ENCODE measurements at places on chromosomes 4 and X. TPM values are rescaled to one million over a fixed set of nuclear protein-coding genes. Genes with fewer than 3 reads are reported as not detected.

- DNase-seq, result no peak
Observed at GRCh38 chr4:125266901-125267604, 47.7 kb upstream of the FAT4 start.

- no peak for DNase-seq
Observed at GRCh38 chr4:147285751-147286150, 195.1 kb upstream of the EDNRA start.

DNA sequence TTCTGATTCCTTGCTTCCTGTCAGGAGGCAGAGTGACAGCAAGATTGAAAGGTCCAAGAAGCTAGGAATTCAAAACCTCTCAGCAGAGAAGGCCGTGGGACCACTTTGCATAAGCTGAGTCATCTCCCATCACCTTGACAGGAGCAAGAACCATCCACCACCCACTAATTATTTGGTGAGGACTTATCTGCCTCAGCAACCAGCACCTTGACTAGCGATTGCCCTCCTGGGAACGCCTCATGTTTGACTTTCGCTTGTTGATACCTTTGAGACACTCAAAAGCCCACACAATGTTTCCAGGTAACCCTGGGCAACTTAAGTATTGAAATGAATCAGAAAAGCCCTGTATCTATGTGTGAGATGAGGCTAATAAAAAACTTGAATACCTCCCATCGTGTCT, 233.5 kb upstream of the GYPA start:
- no peak for DNase-seq

DNA sequence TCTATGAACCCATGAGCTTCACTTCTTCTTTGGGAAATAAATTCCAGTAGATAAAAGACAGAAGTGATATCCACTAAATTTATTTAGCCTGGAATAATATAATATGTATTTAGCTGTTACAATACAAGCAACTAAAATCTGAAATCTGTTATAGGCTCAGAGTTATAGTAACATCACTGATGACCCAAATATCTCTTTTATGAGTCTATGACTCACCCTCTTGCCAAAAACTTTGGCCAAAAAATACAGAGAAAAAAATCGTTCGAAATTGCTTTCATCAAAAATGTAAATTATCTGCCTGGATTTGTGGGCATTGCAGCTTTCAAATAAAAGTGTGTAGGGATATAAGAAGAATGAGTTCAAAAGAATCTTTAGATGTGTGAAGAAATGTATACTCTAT, 89.4 kb upstream of the DKK2 start:
- DNase-seq, result no peak

- peak; percentile 19 for DNase-seq
Observed at GRCh38 chr4:109411964-109412363, 21.7 kb upstream of the SEC24B start.

- DNase-seq, result no peak
Observed at GRCh38 chr4:86717651-86718050, 123.5 kb downstream of the PTPN13 start.

DNA sequence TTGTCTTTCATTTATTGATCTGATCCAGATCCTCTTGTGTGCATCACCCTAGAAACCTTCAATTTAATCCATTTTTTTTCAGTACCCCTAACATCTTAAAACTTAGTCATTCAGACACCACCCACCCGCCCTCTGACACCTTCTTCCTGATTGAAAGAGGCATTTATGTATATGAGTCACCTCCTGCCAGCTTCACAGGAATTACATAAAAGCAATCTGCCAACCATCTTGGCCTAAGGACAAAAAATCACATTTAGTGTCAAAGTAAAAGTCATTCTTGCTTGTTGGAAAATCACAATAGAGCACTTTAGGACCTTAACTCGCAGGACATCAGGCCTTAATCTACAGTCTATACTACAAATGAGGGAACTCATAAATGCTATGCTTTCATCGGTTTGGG, 52.1 kb downstream of the NDST3 start:
- peak; percentile 38 for DNase-seq

The UGT2B17 gene
- total RNA-seq, result not detected

The CCSER1 gene
- total RNA-seq, result 200 TPM

DNA sequence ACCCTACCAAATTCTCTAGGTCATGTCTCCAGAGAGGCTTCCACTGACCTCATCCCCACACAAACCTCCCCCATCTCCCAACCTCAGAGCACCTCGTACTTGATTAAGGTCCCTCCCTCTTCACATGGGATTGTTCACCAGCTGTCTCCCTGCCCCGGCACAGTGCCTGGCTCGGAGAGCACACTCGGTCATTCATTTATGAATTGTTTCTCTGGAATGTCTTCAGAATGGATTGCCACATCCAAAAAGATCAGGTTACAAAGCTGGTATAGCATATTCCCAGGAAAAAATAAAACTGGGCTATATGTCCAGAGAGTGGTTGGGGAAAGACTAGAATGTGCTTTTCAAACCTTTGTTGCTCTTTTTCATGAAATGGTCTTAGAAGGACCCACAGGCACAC, 21.6 kb downstream of the JAKMIP1 start:
- no peak for DNase-seq

DNA sequence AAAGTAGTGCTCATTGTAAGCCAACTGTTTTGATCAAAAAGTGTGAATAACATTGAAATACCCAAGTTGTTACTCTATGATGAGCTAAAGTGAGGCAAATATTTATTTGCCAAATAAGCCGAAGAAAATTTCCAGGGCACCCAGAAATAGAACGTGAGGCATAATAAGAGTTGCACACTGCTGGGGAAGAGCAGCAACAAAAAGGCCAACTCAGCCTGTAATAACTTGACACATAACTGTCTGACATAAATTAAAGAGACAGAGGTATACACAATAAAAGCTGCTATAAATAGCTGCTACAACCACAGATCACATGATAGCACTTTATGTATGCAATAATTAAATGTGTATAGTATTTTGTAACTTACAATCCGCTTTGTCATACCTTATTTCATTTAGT, 2.0 kb upstream of the ABCB7 start:
- no peak for DNase-seq

The SLC49A3 gene
- total RNA-seq, result 0.36 TPM

GRCh38 chr4:15010038-15010585, 7.8 kb downstream of the CPEB2 start:
- no peak for DNase-seq

GRCh38 chrX:15877380-15877779, 22.8 kb upstream of the AP1S2 start:
- DNase-seq, result no peak

DNA sequence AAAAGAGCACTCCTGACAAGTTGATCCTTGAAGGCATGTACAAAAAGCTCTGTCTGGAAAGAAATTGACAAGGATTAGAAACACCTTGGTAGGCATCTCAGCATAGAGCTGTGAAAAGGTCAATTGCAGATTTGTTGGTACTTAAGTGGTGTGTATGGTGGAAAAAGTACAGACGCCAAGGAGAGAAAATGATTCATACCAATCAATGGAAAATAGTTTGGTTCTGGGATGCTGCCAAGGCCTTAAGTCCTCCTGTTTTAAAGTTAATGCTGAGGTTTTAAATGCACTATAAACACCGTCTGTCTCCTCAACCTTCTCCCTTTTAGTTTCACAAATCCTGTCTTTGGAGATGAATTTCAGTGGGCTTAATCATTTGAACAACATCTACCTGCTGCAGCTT, 524.1 kb downstream of the IL15 start:
- DNase-seq, result no peak

DNA sequence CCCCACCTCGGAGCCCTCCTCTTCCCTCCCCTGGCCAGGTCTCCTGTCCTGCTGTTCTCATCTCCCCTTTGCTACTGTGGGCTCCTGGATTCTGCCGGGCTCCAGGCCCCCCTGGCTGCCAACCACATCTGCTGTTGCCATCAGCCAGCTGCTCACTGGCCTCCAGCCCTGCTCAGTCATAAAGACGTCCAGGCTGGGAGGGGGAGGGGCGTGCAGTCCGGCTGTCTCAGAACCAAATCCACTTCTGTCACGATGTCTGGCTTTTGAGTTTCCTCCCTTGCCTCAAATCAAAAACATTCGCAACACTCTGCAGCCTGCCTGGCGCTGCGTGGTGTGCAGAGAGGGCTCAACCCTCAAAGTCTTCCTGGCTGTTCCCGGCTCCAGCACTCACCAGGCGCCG, 7.1 kb downstream of the RASL11B start:
- no peak for DNase-seq

- no peak for DNase-seq
Observed at GRCh38 chr4:172573899-172574298, 594.7 kb upstream of the GALNT7 start.

DNA sequence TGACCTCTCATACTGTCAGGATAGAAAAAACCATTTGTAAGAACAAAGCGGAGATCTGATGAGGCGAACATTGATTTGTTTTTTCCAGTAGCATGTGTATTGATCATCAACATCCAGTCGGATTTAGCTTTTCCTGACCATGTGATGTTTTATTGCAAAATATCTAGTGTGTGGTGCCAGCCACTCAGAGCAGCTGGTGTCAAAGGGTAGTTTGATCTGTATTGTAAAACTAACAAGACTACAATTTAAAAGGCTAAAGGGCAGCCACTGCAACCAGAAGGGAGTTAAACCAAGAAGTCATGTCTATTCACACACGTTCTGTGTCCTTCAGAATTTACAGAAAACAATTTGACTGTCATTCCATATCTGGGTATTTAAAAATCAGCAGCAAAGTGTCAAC, 719.0 kb upstream of the FRG1 start:
- no peak for DNase-seq

The TCEAL5 gene
- total RNA-seq, result 5.0 TPM

The LGI2 gene
- total RNA-seq, result 5.5 TPM

GRCh38 chrX:103329991-103330390, at the start of gene TCEAL7:
TCEAL7 (plus strand) TSS chrX:103330239; CDS start chrX:103331404, 1,165 bp downstream.
- DNase-seq, result peak; percentile 85

- no peak for DNase-seq
Observed at GRCh38 chr4:112813790-112814189, 176.8 kb downstream of the LARP7 start.

The P2RY8 gene
- 0.09 TPM for total RNA-seq

GRCh38 chrX:51824061-51824460, 69.4 kb upstream of the MAGED1 start:
- DNase-seq, result no peak

The MAGEC3 gene
- total RNA-seq, result 0.54 TPM

GRCh38 chr4:187354740-187355139, 631.1 kb upstream of the FAT1 start:
- no peak for DNase-seq

DNA sequence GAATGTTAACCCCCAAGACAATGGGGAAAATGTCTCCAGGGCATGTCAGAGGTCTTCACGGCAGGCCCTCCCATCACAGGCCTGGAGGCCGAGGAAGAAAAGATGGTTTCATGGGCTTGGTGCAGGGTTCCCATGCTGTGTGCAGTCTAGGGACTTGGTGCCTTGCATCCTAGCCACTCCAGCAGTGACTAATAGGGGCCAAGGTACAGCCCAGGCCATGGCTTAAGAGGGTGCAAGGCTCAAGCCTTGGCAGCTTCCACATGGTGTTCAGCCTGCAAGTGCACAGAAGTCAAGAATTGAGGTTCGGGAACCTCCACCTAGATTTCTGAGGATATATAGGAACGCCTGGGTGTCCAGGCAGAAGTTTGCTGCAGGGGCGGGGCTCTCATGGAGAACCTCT, 50.6 kb downstream of the BMP3 start:
- DNase-seq, result no peak

- no peak for DNase-seq
Observed at GRCh38 chr4:19194672-19195071, 1057.0 kb upstream of the SLIT2 start.

GRCh38 chrX:117996918-117997480, 119.6 kb downstream of the KLHL13 start:
- no peak for DNase-seq

- no peak for DNase-seq
Observed at GRCh38 chrX:136773648-136774047, 7.1 kb downstream of the ARHGEF6 start.

DNA sequence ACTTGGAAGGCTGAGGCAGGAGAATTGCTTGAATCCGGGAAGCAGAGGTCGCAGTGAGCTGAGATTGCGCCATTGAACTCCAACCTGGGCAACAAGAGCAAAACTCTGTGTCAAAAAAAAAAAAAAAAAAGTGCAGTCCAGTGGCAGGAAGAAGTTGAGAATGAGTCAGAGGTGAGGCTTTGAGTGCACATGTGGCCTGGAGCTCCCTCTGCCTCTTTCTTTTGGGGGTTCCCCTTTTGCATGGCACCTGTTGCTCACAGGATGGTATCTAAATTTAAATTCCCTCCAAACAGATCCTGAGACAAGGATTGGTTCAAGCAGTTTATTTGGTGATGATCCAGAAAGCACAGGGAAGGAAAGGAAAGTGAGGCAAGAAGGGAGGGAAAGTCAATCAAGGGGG, 151.4 kb upstream of the STX18 start:
- DNase-seq, result no peak

- no peak for DNase-seq
Observed at GRCh38 chrX:21438792-21439191, 64.6 kb downstream of the CNKSR2 start.

DNA sequence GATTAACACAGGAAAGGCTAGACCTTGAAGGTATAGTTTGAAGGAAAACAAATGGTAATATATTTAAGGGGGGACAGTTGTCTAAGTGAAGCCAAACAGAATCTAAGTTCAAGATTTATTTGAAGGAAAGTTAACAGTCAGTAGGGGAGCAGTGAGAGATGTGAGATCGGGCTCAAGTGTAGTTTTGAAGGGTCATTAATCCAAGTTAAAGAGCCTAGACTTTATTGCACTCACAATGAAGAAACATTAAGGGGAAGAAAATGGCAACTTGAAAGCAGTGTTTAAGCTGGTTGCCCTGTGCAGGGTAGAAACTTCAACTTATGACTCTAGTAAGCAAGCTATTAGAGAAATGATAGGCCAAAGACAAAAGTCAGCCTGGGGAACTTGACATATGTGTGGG, 1952.2 kb downstream of the PCDH7 start:
- no peak for DNase-seq

GRCh38 chr4:140903522-140904475, 147.6 kb upstream of the TBC1D9 start:
- DNase-seq, result no peak

The TRIM75 gene
- not detected for total RNA-seq

The MAGIX gene
- total RNA-seq, result 1.4 TPM

DNA sequence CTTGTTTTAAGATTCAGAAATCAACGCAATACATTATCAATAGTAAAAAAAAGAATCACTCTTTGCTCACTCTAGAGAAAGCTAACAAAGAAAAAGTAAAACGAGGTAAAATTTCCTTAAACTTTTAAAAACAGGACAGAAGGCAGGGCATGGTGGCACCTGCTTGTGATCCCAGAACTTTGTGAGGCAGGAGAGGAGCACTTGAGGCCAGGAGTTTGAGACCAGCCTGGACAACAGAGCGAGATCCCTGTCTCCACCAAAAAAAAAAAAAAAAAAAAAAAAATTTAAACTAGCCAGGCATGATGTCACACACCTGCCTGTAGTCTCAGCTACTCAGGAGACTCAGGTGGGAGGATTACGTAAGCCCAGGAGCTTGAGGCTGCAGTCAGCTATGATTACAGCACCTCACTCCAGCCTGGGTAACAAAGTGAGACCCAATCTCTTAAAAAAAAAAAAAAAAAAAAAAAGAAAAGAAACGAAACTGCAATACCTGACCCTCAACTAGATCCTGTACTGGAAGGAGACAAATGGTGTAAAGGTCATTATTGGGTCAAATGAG, 3.5 kb downstream of the CCNI start:
- DNase-seq, result no peak

All from cerebellum (tissue), 4 donors.